ENCODE measurements at places on chromosomes 6 and 20.

DNA sequence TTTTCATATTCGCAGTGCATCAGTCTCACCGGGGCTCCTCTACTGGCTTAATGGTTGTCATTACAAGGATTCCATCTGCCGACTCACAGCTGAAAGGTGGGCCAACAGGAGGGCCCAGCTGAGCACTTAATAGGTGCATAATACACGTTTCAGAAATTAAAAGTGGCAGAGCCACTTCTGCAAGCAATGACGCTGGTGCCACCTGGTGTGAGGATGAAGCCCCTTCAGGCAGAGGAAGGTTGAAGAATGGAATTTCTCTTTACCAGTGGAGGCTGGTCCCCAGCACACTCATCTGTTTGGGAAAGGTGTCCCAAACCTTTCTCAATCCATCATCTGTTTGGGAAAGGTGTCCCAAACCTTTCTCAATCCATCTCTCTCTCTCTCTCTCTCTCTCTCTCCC is 8.2 kb upstream of the STMND1 start:
- no peak for DNase-seq

DNA sequence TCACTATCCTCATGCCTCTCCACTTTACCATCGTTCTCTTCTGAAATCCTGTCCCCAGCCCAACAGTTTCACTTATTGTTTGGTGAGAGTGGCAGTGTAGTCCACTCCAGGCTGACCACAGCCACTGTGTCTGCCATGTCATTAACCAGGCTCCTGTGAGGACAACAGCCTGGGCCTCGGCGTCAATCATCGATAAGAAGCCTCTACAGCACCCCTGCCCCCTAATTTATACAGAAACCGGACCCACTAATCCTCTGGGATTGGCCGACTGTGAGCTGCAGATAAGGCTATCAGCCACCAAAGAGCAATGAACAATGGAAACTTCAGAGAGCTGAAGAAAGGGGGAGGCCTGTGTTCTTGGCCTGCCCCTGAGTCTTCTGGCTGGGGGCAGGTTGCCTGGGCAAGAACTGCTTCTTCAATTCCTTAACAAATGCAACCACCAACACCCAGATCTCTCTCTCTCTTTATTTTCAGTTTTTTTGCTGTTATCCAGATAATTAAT is 3.4 kb downstream of the EGFL8 start:
- DNase-seq, result no peak

- DNase-seq, result no peak
Measured at GRCh38 chr6:108771421-108771820, 76.8 kb upstream of the ARMC2 start.

DNA sequence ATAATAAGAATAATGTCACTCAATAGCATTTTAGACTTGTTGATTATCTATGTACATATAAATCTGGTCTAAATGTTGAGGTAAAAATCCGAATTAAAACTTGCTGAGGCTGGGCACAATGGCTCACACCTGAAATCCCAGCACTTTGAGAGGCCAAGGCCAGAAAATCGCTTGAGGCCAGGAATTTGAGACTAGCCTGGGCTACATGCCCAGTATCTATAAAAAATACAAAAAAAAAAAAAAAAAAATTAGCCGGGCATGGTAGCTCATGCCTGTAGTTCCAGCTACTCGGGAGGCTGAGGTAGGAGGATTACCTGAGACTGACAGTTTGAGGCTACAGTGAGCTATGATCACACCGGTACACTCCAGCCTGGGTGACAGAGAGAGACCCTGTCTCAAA is 34.2 kb upstream of the SUPT3H start:
- no peak for DNase-seq

- DNase-seq, result no peak
Measured at GRCh38 chr6:99393366-99393697, 663 bp downstream of the COQ3 start.

- no peak for DNase-seq
Measured at GRCh38 chr6:146287691-146288369, 255.8 kb upstream of the RAB32 start.

DNA sequence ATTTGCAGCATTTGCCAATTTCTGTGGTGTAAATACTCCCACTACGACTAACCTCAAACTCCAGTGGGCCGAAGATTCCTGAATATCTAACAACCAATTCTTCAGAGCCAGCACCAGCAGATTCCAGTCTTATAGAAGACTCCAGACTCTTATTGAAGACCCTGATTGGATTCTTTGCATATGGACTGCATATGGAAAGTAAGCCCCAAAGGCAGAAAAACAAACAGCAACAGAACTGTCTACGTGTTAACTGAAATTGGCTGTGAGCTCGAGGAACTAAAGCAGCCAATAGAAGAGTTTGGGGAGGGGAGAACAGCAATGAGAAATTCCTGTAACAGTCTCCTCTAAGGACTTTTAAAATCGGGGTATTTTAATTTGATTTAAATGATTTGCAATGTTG is 19.7 kb upstream of the NRSN1 start:
- DNase-seq, result no peak

DNA sequence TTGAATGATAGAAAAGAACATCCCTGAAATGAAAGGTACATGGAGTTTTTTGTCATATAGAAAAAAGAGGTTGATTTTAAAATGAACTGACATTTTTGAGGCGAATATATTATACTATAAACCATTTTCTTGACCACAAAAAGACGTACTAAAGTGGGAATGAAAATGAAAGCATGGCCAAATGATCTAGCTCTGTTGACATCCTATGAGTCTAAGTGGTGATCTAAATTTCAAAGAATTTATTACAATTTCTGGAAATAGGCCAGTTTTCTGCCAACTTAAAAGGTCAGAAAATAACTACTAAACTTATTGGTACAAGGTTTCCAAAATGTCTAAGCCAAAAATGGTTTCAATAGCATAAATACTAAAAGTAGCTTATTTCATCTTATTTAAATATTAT is 536.8 kb downstream of the EYS start:
- no peak for DNase-seq

DNA sequence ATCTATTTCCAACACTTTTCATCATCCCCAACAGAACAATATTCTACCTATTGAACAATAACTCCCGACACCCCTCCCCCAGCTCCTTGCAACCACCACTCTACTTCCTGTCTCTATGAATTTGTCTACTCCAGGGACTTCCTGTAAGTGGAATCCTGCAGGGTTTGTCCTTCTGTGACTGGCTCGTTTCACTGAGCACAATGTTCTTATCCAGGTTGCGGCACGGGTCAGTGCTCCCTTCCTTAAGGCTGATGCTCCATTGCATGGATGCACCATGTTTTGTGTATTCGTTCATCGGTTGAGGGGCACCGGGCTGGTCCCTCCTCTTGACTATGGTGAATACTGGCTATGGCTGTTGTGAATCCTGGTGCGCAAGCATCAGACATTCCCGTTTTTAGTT is 163.2 kb downstream of the TBXT start:
- DNase-seq, result no peak

- DNase-seq, result no peak
Measured at GRCh38 chr6:113370508-113371502, 486.3 kb upstream of the MARCKS start.

DNA sequence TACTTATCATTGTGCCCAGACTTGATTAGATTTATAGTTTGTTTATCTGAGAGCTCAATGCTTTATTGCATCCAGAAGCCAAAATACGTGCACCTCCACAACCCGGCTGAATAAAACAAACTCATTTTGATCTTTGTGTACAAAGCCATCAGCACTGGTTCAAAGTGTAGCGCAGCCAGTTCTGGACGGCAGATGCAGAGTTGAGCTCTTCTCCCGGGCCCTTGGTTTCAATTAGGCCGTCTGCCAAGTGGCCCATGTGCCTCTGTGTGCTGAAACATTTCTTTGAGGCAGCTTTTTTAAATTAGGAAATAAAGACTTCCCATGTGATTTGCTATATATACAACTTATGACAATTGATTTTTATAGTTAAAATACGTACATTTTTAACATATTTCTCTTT is 96.2 kb upstream of the RSPO3 start:
- no peak for DNase-seq

- no peak for DNase-seq
Measured at GRCh38 chr6:119327810-119328209, 21.8 kb downstream of the MAN1A1 start.

- no peak for DNase-seq
Measured at GRCh38 chr20:10730629-10731183, 56.9 kb upstream of the JAG1 start.

DNA sequence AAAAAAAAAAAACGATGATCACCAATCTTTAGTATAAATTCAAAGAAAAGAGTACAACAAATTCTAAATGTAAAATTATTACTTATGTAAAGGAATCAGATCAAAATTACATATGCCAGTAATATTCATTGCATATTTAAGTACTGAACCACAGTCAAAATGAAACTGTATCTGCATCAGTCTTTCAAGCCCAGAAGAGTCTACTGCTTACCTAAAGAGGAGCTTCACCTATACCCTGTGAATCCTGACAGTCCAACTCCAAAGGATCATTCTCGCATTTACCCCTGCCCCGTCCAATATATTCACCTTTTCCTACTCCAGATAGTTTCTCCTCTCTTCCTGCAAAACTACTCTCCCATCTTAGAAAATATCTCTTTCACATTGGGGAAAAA is 9.2 kb downstream of the ATG5 start:
- no peak for DNase-seq

GRCh38 chr6:158517581-158517980 is 42.3 kb upstream of the TMEM181 start:
- DNase-seq, result no peak

DNA sequence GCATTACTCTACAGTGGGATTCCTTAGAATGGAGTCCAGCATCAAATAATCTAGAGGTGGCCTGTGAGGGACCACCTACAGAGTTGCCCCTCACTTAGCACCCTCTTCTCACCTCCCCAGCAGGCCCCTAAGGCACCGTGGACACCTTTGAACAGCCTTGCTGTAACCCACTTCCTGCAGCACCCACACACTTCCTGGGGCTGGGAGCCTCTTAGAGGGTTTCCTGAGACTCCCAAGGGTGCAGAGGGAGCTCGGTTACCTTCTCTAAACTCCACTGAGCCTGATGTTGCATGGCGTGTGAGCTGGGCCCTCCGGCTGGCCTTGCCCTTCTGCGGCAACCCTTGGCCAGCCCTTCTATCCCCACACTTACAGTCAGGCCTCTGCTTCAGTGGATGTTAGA is 7.3 kb upstream of the SIRPG start:
- DNase-seq, result no peak

GRCh38 chr6:31020057-31020456 is 9.8 kb downstream of the MUC22 start:
- DNase-seq, result no peak

- DNase-seq, result no peak
Measured at GRCh38 chr6:96795481-96795880, 41.8 kb downstream of the GPR63 start.

GRCh38 chr6:132161283-132161682 is 210.1 kb upstream of the CCN2 start:
- DNase-seq, result no peak

Data from activated naive CD4-positive, alpha-beta T cell (primary cell).